ENCODE measurements at places on chromosomes 11 and 22. TPM values are rescaled to one million over a fixed set of nuclear protein-coding genes. Genes with fewer than 3 reads are reported as not detected.

GDPD4 gene
- not detected for total RNA-seq

PARVG gene
- 94.7 TPM for total RNA-seq

OR2AG1 gene
- not detected for total RNA-seq

GPR137 gene
- total RNA-seq: 57.9 TPM

MMP11 gene
- 0.76 TPM for total RNA-seq

CYP2D6 gene
- 5.9 TPM for total RNA-seq

Data from T-helper 17 cell (primary cell).